ENCODE measurements at places on chromosomes 11 and 22. TPM values are rescaled to one million over a fixed set of nuclear protein-coding genes. Genes with fewer than 3 reads are reported as not detected.

Gene SAA1
- not detected for total RNA-seq

Gene KLHL35
- 1.1 TPM for total RNA-seq

Gene RASSF10
- total RNA-seq, result 10.3 TPM

Gene CBLIF
- not detected for total RNA-seq

Gene GPR83
- total RNA-seq, result 0.06 TPM

Gene KCNJ11
- total RNA-seq, result 0.16 TPM

Gene SLC25A18
- total RNA-seq, result not detected

Gene CSRP3
- total RNA-seq, result not detected

Gene SMC1B
- total RNA-seq, result 0.02 TPM
